Thoracic aorta (tissue), 2 donors: ENCODE measurements at places on chromosomes 12 and 14.

DNA sequence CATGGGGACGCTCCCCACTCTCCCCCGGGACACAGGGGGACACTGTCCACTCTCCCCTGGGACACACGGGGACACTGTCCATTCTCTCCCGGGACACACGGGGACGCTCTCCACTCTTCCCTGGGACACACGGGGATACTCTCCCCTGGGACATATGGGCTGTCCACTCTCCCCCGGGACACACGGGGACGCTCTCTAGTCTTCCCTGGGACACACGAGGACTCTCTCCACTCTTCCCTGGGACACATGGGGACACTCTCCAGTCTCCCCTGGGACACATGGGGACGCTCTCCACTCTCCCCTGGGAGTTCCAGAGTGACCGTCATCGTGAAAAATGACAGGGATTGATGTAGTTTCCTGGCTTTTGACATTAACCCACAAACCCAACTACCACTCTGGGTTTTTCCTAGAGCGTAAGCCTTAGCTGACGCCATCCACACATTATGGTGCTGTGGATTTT, 3.0 kb upstream of the P2RX2 start:
- DNase-seq, result no peak

- no peak for DNase-seq
Observed at GRCh38 chr12:5953835-5954586, 9.0 kb upstream of the ANO2 start.

DNA sequence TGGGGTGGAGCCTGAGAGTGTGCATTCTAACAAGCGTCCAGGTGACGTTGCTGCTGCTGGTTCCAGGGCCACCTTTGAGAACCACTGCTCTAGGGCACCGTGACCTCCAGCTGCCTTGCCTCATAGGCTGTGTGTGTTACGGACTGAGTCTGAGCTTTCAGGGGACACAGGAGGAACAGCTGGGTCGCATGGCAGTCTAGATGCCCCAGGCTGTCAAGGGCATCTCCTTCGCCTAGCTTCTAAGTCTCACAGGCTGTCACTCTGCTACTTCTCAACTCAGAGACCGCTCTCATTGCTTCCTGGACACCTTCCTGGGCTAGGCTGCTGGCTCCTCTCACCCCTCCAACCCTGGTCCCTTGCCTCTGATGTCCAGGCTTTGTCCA, 965 bp downstream of the KRT73 start:
- DNase-seq, result no peak

- no peak for DNase-seq
Observed at GRCh38 chr12:113469224-113469948, 2.3 kb downstream of the LHX5 start.

DNA sequence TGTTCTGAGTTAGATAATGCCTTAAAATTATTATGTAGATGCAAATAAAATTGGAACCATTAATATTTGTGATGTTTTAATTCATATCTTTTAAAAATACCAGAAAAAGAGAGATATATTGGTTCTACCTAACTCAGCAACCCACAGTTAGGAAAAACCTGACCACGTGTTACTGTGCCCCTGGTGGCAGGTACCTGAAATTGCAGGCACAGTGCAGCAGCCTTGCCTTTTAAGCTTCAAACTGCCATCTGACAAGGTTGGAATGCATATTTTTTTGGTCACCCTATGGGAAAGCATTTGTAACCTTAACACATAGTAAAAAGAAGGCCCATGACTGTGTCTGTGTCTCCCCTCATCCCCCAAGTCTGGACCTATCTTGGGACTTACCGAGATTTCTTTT, 109.4 kb upstream of the NOS1 start:
- no peak for DNase-seq

DNA sequence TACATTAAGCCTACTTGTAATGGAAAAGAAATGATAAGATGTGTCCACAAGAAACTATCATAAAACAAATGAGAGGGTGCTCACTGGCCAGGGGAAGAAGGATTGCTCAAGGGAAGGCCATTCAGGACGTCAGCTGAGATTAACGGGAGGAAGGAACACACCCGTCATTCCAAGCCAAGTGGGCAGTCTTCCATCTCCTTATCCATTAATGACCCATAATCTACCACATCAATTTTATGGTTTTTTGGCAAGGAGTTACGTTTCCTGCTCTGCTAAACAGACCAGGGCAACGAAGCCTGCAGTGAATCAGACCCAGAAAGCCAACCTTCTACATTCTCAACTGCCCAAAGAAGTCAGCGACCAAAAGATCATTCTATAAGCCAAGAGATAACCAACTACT, 25.1 kb downstream of the PRKAB1 start:
- DNase-seq, result no peak

DNA sequence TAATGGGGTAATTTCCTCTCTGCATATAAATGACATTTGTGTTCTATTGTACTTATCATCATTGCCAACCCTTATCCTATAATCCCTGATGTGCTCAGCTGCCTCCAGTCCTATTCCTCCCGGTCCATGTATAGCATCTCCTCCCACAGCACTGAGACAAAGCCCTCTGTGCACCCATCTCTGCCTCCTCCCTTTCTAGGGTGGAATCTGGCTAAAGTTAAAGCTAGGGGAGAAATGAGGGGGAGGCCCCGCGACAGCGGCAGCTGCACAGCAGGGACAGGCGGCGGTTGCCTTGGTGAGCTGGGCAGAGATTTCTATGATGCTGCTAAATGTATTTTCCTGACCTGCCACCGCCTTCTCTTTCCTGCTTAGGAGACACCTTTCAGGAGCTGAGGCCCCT, 12.8 kb upstream of the ZDHHC22 start:
- DNase-seq, result no peak

- no peak for DNase-seq
Observed at GRCh38 chr12:31801872-31802271, 73.1 kb upstream of the AMN1 start.

DNA sequence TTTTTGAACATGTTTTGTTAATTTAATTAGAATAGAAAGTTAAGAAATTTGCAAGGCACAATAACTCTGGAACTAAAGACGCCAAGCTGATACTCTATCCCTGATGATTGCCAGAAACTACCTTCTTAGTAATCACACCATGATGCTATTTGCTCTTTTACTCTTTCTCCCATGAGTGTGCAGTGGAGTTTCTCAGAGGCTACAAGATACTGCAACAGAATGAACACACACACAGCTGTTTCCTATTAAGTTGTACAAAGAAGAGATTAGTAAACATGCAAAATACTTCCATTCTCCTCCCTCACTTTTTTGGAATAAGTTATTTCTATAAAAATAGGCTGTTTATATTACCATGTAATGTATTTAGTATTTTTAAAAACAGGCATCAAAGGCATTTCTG, 1367.5 kb downstream of the AACS start:
- DNase-seq, result no peak

- no peak for DNase-seq
Observed at GRCh38 chr14:102903248-102903888, 19.1 kb upstream of the AMN start.

DNA sequence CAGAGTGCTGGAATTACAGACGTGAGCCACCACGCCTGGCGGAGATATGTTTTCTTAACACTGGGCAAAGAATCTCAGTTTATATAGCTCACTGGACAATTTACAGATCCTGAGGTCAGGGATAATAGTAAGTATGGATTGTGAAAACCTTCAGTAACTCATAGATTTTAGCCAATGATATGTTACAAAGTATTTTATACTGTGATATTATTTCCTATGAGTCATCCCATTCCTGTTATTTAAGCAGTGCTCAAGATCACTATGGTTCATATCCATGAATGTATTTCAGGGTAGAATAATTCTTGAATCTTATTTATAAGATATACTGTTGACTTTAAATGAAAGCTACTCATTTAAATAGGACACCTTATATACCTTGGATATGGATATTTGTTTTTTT, 107.2 kb downstream of the RAD51B start:
- no peak for DNase-seq
